CD4-positive, alpha-beta memory T cell (primary cell): ENCODE measurements at places on chromosomes 2 and 18.

DNA sequence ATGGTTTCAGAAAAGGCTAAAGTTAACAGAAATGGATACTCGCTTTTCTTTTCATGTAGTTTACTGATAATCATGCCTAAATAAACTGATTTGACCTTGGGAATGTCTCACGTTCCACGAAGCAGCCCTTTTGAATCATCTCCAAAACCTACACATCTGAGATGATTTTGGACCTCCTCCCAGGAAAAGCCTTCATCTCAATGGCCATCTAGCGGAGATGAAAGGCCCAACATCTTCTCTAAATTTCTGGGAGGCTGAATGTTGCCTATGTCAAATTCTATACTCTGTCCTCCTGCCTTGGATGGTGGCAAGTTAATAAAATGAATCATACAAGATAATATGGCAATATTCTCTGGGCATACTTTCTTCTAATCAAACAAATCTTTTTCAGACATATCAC is 448.5 kb downstream of the ZEB2 start:
- no peaks in the 10 kb centered on the region for H3K36me3 ChIP-seq
- H3K4me1 ChIP-seq: no peaks in the 10 kb centered on the region
- H3K27ac ChIP-seq: no peak overlapping the region
- H3K4me3 ChIP-seq: no peak overlapping the region

GRCh38 chr2:178271629-178272333 is 77.5 kb downstream of the OSBPL6 start:
- H3K27ac ChIP-seq: no peak overlapping the region
- H3K4me1 ChIP-seq: no peaks in the 10 kb centered on the region
- peaks cover 3% of the 10 kb centered on the region for H3K27me3 ChIP-seq
- no peak overlapping the region for H3K4me3 ChIP-seq

- H3K27me3 ChIP-seq: no peaks in the 10 kb centered on the region
- peaks cover 35% of the 10 kb centered on the region for H3K4me1 ChIP-seq
- no peak overlapping the region for H3K27ac ChIP-seq
These were observed 9.1 kb downstream of the ATF2 start for GRCh38 chr2:175158894-175159293.

GRCh38 chr18:27903906-27904305 is 273.0 kb downstream of the CDH2 start:
- DNase-seq: no peak
- no peak overlapping the region for H3K4me3 ChIP-seq
- no peaks in the 10 kb centered on the region for H3K4me1 ChIP-seq
- H3K27ac ChIP-seq: no peak overlapping the region
- no peaks in the 10 kb centered on the region for H3K36me3 ChIP-seq
- H3K27me3 ChIP-seq: no peaks in the 10 kb centered on the region

DNA sequence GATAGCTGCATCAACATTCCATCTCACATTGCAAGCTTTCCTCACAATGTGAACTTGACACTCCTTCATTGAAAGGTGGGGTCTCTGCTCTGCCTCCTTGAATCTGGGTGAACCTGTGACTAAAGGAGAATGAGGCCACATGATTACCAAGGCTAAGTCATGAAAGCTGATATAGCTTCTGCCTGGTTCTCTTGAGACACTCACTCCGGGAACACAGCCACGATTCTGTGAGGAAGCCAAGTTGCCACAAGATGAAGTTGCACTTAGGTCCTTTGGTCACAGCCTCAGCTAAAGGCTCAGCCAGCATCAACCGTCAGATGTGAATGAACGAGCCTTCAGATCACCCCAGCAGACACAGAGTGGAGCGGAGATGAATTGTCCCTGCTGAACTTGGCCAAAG is 94.7 kb upstream of the FAM136A start:
- no peak for DNase-seq
- H3K27me3 ChIP-seq: no peaks in the 10 kb centered on the region
- H3K27ac ChIP-seq: no peak overlapping the region
- no peaks in the 10 kb centered on the region for H3K36me3 ChIP-seq
- no peaks in the 10 kb centered on the region for H3K4me1 ChIP-seq

GRCh38 chr2:2902547-2903281 is 474.9 kb downstream of the EIPR1 start:
- H3K4me1 ChIP-seq: no peaks in the 10 kb centered on the region
- no peak overlapping the region for H3K27ac ChIP-seq
- no peak for DNase-seq
- H3K36me3 ChIP-seq: no peaks in the 10 kb centered on the region
- no peaks in the 10 kb centered on the region for H3K27me3 ChIP-seq
- no peak overlapping the region for H3K4me3 ChIP-seq
